ENCODE measurements at places on chromosomes 5 and 9.

DNA sequence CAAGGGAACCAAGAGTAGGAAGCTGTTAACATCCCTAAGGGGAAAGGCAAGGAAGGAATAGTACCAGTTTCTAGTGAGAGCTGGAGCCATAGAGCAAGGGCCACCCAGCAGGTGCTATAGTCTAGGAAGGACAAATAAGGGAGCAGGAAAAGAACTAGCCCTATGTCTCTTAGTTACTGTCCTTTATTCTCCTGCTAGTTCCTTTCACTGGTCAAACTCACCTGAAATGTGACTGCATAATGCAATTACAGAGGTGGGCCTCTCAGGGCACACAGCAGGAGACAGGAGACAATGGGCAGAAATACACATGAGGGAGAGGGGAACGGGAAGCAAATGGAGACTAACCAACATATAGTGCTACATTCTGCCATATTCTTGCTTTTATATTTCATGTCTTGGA lies 26.7 kb upstream of the FRMPD1 start:
- DNase-seq, result no peak

GRCh38 chr9:128254362-128254761 lies 21.4 kb downstream of the GOLGA2 start:
- no peak for DNase-seq

GRCh38 chr5:10233505-10233904 lies 16.2 kb downstream of the ATPSCKMT start:
- DNase-seq, result no peak

- DNase-seq, result no peak
Measured at GRCh38 chr9:36876056-36876455, 158.0 kb downstream of the PAX5 start.

- no peak for DNase-seq
Measured at GRCh38 chr5:34014626-34015025, 6.8 kb upstream of the AMACR start.

DNA sequence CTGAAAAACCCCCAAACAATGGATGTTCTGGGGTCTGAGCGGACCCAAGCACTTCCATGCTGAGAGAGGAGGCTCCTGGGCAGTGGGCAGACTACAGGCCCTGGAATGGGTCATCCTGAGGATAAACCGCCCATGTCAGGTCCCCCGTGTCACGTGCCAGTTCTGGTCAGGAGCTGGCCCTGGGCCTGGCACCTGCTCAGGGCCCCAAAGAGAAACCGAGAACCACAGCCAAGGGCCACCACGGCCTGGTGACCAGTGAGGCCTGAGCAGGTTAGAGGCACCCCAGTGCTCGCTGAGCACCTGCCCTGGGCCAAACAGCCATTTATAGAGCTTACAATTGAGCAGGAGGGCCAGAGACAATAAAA lies 15.8 kb downstream of the LMAN2 start:
- DNase-seq, result no peak

GRCh38 chr9:85900504-85901201 lies 40.3 kb upstream of the NAA35 start:
- DNase-seq, result no peak

DNA sequence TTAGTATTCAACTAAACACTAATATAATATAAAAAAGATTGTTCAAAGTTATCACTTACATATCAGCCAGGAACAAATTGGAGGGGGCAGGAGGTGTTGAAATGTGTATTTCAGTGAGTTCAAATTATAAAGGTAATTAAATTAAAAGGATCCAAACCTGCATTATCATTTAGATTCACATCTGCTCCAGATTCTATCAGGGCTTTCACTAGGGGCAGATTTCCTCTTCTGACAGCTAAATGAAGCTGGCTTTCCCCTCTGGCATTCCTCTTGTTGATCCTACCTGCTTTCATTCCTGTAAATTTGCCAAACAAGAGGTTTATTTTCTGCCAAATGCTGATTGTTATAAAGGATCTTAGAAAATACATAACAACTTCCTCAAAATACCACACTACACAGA lies 86.3 kb upstream of the GCNT4 start:
- no peak for DNase-seq

DNA sequence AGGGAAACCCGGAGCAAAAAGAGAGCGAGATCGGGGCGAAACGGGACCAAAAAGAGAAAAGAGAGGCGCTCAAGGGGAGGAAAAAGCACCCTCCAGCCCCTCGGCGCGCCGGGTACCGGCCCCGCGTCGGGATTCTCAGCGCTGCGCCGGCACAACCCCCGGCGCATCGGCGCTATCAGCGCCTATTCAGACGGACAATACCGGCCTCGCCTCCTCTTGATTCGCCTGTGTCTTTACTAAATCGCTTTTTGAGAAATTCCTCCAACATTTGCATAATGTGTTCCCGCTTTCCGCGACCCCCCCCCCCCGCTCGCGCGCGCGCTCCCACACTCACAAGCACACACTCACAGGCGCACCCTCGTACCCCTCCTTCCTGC lies 578 bp downstream of the LHX6 start:
- DNase-seq, result no peak

GRCh38 chr5:136724161-136724560 lies 358.8 kb upstream of the TRPC7 start:
- DNase-seq, result no peak

GRCh38 chr5:108503986-108504385 lies 122.1 kb upstream of the FBXL17 start:
- no peak for DNase-seq

DNA sequence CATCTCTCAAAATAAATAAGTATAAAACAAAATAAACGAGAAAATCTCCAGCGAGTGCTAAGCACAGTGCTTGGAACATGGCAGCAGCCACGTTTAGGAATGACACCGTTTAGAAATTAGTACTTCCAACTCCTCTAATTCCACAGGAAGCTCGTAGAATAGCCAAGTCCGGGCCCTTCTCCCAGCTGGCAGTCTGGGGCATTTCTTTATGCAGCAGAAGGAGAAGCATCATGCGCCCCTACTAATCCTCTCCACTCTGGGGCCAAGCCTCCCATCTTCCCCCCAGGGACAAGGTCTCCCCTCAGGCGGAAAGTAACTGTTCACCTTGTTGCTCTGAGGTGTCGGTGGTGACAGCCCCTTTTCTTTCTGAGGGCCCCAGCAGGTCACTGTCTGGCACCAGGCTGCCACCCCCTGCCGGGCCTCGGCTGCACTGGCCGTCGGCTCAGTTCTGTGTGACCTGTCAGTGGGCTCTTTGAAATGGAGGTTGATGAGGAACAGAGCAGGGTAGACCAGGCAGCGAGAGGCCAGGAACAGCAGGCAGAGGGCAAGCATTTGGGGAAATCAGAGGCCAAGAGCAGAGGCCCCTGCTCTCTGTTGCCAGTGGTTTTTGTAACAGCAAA lies 113.5 kb upstream of the WWC1 start:
- no peak for DNase-seq

GRCh38 chr9:137917795-137918194 lies 40.2 kb downstream of the CACNA1B start:
- DNase-seq, result no peak

DNA sequence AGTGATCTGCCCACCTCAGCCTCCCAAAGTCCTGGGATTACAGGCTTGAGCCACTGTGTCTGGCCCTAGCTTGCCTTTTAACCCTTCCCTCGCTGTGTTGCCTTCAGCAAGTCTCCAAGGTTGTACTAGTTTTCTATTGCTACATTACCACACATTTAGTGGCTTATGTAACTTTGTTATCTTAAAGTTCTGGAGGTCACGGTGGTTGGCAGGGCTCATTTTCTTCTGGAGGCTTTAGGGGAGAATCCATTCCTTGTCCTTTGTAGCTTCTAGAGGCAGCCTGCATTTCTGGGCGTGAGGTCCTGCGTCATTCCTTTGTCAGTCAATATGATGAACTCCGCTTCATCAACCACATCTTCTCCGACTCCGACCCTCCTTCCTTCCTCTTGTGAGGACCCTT lies 2.9 kb upstream of the PRRC2B start:
- DNase-seq, result no peak

DNA sequence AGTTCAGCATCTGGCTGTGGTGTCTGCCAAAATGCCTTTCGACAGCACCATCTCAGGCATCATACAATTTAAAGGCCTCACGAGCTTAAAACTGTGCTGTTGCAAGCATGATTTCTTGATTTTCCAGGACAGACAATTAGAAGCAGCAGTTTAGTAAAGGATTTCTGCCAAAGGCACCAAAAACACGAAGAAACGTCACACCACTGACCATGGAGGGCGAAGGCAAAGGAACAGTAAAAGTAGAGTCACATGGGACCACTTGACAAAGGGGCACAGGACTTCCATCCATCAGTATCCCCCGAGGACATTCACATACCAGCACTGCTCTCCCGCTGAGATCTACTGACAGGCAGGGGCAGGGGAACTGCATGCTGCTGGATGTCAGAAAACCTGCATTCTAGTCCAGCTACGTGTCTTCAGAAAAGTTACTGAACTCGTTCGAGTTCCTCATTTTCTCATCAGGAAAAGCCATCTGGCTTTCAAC lies 70.4 kb upstream of the FBXW11 start:
- DNase-seq, result no peak

- DNase-seq, result no peak
Measured at GRCh38 chr9:132163876-132164603, 2.2 kb downstream of the NTNG2 start.

DNA sequence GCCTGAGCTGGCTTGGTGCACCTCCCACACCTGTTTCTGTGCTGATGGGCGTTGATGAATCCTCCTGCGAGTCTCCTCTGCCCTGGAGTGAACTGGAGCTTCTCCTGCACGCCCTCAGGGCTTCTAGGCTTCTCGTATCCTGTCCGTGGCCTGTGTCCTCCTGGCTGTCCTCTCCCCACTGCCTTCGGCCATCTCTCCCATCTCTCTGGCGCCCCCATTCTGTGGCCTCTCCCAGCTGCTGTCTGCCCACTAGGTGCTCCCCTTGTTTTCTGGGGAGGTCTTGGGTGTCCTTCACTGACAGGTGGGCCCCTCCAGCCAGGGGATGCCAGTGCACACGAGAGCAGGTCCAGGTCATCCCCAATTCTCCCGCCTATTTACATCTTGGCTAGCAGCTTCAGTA lies 28.8 kb downstream of the AHRR start:
- DNase-seq, result no peak

GRCh38 chr5:57435701-57436134 lies 46.9 kb downstream of the ACTBL2 start:
- DNase-seq, result no peak

DNA sequence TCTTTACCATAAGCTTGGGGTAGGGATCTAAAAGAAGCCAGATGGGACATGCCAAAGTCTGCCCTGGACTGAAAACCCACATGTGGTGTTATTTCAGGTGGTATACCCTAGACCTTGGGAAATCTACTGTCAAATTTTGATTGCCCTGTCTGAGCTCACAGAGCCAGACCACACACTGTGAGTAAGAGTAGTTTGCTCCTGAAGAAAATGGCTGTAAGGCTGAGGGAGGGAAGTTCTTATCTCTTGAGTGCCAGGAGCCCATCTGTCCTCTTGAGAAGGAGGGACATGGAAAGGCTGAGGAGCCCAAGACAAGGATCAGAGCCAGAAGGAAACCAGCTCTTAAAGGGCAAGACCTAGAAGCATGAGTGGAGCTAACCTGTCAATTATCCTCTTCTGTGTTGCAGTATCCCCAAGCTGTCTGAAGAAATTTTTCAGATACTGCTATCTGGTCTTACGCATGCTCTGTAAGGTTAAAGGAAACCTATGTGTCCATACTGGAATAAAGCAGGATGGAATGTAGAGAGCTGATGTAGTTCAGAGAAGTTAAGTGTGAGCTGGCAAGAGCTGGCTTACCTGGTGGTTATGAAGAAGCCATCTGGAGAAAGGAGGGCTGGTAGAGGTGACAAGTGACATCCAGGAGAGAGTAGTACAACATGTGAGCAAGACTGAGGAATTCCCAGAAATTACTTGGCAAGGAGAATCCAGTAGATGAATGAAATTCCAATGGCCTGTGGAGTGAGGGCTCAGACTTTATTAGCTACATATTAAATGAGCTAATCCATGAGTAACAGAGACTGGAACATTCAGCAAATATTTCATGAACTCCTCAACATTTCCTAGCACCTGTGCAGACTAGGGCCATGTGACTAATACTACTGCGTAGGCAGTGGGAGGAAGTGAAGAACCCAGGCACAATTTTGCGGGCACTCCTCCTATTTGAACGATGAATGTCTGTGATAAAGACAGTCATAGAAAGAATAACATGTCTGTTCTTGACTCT lies 389.1 kb upstream of the KIF2A start:
- DNase-seq, result no peak

- no peak for DNase-seq
Measured at GRCh38 chr5:141040093-141040770, 10.9 kb upstream of the PCDHB1 start.

DNA sequence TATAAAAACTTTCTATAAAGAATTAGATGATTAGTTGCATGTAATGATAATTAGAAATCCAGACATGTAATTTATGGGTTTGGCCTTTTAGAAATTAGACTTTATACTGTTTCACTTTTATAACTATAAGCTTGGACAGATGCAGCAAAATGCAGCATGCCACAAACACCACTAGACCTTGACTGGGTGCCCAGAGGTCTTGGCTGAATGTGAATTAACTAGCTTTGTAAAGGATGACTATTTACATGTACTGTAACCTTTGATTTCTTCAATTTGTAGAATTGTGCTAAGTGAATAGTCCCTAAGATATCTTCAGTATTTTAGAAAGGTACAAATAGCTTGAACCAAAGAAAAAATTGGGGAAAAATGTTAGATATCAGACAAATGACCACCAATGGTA lies 2168.1 kb downstream of the MAT2B start:
- no peak for DNase-seq

- no peak for DNase-seq
Measured at GRCh38 chr5:65073250-65073661, 304.5 kb downstream of the CWC27 start.

- no peak for DNase-seq
Measured at GRCh38 chr5:6902597-6902996, 189.4 kb downstream of the TENT4A start.

- DNase-seq, result no peak
Measured at GRCh38 chr5:59485107-59485506, 408.4 kb downstream of the PDE4D start.

DNA sequence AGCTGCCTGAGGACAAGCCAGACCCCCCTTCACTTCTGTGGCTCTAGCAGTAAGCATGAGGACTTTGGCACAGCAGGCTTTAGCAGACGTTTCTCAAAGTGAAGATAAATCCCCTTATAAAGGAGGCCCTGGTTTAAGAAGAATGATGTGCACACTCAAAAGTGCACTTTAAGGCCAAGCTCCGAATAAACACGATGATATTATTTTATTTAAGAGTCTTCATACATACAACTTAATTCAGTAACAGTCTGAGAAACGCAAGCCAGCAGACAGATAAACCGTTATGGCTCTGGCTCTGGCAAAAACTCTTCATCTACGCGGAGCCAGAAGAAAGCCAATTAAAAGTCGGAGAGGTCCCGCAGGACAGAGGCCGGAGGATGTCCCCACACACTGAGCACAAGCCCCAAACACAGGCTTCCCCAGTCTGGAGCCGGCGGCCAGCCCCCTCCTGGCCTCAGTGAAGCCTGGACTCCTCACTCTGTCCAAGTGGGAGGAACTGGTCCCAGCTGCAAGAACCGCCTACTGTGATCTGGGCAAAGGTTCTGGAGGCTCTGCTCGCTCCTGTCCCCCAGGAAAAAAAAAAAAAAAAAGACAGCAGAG lies 44.6 kb downstream of the ADAMTS2 start:
- no peak for DNase-seq

- DNase-seq, result no peak
Measured at GRCh38 chr5:43994352-43994708, 391.4 kb downstream of the NNT start.

- DNase-seq, result no peak
Measured at GRCh38 chr5:172559004-172559932, 81.8 kb upstream of the NEURL1B start.
